T-cell (primary cell): ENCODE measurements at places on chromosomes 4 and X. TPM values are rescaled to one million over a fixed set of nuclear protein-coding genes. Genes with fewer than 3 reads are reported as not detected.

Gene MTHFD2L
- total RNA-seq = 9.8 TPM

Gene C4orf36
- 0.79 TPM for total RNA-seq

Gene IDUA
- total RNA-seq = 96.5 TPM

- no peak for DNase-seq
These were observed 1376.7 kb downstream of the PCDH19 start for GRCh38 chrX:99033226-99033901.

DNA sequence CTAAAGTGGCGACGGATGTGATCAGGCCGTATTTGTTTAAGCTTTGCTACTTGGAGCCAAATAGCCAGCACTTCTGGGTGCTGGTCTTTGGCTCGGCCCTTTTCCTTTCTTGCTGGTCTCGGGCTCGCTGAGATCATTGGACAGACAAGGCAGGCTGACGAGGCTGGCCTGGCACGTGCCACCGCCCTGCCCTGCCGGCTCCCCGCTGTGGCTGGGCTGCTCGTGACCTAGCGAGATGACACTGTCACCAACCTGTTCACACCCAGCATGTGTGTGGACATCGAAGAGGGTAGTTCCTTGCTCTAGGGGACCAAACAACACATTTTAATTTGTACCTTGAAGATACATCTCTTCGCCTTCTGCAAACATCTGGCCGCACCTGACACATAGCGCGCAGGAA lies 98.0 kb downstream of the ABLIM2 start:
- DNase-seq = no peak

DNA sequence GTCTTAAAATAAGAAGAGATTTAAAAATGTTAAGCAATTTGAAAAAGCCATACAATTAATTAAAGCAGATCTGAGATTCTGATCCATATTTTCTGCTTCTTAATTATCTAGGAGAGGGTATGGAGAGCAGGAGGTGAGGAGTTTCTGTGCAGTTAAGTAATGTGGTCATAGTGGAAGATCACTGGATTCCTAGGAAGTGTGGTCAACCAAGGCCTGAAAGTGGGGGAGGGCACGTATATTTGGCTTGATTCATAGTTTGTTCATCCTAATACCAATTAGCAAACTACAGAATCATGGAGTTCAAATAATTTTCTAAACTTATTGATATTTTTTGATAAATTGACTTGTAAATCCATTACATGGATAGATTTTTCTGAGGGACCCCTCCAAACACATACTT lies 768.3 kb downstream of the RAPGEF2 start:
- no peak for DNase-seq

DNA sequence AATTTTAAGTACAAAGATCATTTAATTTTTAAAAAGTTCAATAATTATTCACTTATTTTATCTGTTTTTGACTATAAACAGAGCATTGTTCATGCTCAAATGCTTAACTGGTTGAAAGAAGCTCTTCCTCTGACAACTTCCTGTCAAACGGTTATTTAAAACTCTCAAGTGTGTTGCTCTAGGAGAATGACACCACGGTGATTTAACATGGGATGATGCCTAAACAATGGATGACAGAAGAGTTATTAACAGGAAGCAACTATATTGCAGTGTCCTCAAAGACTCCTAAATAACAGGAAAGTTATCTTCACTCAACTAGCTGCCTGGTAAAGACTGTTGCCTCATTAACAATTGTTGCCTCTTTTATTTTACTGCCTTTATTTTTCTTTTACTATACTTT lies 509.6 kb downstream of the PACRGL start:
- DNase-seq = no peak

DNA sequence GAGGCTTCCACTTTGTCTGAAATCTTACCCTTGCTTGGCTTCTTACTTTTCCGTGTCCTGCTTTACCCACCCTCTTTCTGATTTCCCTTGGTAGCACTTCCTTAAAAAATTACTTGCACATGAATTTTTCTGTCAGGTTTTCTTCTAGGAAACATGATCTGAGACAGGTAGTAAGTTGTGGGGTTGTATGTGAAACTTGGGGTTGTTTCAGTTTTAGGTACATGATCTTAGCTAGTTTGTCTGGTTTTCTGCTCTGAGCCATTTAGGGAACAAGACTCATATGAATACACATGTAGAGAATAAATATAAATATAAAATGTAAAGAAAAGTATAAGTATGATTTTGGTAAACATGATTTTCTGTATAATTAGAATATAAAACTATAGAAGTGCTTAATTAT lies 17.4 kb upstream of the ARMCX2 start:
- DNase-seq = no peak

GRCh38 chr4:1209821-1210220 lies 37.4 kb upstream of the SPON2 start:
- DNase-seq = no peak
